ENCODE measurements at places on chromosomes 5 and 9. TPM values are rescaled to one million over a fixed set of nuclear protein-coding genes. Genes with fewer than 3 reads are reported as not detected.

DNA sequence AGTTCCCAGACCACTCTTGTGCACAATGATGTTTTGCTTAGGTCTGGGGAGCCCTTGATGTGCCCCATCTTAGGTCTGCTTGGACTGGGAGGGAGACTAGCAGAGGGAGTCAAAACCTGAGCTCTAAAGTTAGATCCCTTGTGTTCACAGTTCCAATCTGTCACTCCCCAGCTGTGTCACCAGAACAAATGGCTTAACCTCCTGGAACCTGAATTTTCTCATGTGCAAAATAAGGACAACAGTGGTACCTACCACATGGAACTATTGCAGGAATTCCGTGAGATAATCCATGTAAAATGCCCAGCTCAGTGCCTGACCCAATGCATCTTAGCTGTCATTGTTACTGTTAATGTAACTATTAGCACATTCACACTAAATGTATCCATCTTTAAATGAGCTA lies 45.5 kb downstream of the GALNT10 start:
- no peak for DNase-seq

GRCh38 chr9:78541868-78542443 lies 245.0 kb downstream of the PSAT1 start:
- DNase-seq: no peak

PCDHGA11 gene
- 2.6 TPM for total RNA-seq

DNA sequence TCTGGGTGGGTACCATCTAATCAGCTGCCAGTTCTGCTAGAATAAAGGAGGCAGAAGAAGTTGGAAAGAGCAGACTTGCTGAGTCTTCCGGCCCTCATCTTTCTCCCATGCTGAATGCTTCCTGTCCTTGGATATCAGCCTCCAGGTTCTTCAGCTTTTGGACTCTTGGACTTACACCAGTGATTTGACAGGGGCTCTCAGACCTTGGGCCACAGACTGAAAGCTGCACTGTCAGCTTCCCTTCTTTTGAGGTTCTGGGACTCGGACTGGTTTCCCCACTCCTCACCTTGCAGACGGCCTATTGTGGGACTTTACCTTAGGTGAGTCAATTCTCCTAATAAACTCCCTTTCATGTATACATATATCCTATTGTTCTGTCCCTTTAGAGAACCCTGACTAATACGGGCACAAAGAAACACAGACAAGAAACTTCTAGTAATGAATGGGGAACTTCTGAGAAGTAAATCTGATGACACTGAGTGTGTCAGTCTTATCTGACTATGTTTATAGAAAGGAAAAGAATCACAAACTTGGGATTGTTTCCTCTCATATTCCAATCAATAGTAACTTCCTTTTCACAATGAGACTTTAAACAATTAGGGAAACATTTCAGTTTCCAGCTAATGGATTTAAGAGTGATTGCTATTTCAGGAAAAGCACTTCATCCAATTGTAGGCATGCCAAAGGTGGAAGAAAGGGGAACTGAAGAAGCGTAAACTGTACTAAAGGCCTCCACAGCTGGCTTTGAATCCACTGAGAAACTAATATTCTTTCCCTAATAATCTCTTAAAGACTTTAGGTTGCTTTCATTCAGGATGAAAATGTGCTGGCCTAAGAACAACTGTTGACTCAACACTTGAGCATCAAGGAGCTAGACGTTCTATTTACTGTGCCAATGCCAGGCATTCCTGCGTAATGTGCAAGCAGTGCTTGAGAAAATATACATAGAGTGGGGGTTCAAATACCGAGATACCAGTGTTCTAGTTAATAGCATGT lies 127.9 kb upstream of the PTGER4 start:
- DNase-seq: peak; percentile 60

- DNase-seq: no peak
These were observed 165.3 kb upstream of the NREP start for GRCh38 chr5:111922344-111922743.

Data from epithelial cell of proximal tubule (primary cell).